Memory B cell (primary cell): ENCODE measurements at places on chromosomes 1 and 21.

- no peak for DNase-seq
These were observed 7.4 kb downstream of the NR5A2 start for GRCh38 chr1:200034761-200035396.

GRCh38 chr1:219905524-219905923 lies 22.8 kb downstream of the SLC30A10 start:
- DNase-seq, result no peak

DNA sequence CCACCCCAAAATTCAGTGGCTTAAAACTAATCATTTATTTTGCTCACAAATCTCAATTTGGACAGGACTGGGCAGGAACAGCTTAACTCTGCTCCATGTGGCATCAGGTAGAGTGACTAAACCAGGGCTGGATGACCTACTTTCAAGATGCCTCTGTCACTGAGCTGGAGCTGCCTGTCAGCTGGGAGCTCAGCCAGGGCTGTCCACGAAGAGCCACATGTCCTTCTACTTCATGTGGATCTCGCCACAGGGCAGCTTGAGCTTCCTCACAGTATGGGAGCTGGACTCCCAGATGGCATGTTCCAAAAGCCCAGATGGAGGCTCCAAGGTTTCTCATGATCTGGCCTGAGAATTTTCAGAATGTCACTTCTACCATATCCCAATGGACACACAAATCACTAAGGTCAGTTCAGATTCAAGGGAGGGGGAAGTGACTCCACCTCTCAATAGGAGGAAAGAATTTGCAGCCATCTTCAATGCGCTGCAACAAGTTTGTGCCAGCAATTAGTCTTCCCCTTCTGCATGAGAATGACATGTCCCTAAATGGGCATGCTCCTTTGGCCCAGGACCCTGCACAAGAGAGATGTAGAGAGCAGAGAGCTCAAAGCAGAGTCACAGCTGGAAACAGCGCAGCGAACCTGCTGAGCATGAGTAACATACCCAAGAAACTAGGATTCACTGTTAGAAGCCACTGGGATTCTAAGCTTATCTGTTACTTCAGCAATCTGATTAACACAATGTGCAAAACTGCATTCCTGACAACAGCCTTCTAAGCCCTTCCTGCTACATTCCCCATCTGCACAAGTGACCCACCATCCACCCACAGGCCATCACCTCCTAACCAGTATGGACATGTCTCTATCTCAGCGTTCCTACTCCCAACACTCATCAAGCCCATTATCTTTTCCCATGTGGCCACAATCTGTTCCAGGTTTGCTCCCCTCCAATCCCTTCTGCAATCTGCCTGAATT lies 17.0 kb downstream of the HLCS start:
- no peak for DNase-seq

DNA sequence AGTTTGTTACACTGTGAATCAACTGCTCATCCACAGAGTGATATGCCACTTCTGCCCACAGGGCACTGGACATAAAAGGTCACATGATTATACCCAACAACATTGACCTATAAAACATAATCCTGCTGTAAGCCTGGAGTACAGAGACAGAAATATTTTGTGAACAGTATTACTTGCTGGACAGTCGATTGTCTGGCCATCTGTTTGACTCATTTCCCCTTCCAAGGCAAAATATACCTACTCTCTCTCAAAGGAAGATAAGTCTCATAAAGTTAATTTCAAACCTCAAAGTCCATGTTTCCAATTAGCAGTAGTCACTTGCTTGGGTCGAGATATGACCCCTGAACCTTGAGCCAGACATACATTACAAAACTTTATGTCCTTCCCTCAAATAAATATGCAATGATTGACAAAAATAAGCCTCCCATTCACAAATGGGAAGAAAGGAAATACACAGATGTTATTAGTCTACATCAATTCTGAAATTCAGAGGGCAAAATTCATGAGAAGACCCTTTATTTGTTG lies 39.3 kb upstream of the RGS18 start:
- DNase-seq, result no peak

GRCh38 chr1:181504399-181504842 lies 21.1 kb downstream of the CACNA1E start:
- DNase-seq, result no peak

DNA sequence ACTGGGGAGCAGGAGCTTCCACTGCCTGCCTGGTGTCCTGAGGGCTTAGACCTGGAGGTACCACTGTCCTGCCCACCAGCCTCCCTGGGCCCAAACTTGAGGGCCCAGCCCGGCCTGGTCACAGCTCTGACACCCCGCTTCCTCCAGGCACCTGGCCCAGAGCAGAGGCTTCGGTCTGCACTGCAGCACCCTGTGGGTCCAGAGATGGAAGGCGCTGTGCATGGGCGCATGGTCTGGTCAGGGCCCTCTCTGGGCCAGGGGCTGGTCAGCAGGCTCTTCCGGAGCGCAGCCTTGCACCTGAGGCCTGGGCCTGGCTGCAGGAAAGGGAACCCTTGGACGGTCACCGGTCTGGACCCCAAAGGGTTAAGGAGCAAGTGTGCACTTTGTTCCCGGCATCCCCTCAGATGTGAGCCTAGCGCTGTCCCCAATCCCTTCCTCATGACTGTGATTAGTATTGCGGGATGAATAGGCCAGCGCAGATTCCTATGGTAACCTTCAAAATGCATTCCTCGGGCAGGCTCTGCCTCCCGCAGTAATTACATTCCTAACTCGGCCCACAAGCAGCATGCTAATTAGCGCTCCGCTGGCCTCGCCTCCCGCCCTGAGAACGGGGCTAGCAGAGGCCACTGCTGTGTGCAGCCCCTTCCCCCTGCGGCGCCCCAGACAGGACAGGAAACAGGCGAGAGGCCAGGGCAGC lies 36.3 kb downstream of the PRDM16 start:
- DNase-seq, result no peak

DNA sequence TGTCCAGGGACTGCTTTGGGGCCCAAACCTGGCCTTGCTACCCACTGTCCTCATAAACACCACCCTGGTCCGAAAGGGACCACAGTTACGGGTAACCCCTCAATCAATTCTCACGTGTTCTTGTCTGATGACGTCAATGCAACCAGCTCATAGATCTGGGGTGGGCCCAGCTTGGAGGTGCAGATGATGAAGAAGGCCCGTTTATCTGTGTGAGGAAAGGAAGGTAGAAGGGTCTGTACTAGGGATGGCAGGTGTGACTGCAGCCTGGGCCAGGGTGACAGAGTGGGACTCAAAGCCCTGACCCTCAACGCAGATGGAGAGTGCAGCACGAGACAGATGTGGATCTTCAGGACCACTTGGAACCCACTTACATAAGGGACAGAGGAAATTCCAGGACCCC lies 22.1 kb downstream of the LRRC71 start:
- no peak for DNase-seq

DNA sequence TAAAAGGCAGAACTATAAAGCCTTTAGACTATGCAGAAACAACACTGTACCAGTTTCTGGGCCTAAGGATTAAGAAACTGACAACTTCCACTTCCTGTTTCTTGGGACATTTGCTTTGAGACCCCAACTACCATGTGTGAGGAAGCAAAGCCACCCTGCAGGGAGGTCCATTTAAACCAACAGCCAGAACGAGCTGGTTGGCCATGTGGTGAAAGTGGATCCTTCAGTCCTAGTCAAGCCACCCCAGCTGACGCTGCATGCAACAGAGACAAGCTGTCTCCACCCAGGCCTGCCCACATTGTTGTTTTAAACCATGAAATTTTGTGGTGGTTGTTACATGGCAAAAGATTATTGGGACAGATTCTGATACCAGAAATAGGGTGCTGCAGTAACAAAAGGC lies 31.8 kb upstream of the SLFNL1 start:
- no peak for DNase-seq

- DNase-seq, result no peak
These were observed 437.9 kb downstream of the MATN1 start for GRCh38 chr1:30285501-30285932.

GRCh38 chr1:15405106-15405850 lies 4.4 kb upstream of the EFHD2 start:
- no peak for DNase-seq

- DNase-seq, result no peak
These were observed 177.5 kb downstream of the SETD4 start for GRCh38 chr21:35882791-35883240.

GRCh38 chr1:18302788-18303413 lies 177.8 kb upstream of the KLHDC7A start:
- DNase-seq, result no peak

DNA sequence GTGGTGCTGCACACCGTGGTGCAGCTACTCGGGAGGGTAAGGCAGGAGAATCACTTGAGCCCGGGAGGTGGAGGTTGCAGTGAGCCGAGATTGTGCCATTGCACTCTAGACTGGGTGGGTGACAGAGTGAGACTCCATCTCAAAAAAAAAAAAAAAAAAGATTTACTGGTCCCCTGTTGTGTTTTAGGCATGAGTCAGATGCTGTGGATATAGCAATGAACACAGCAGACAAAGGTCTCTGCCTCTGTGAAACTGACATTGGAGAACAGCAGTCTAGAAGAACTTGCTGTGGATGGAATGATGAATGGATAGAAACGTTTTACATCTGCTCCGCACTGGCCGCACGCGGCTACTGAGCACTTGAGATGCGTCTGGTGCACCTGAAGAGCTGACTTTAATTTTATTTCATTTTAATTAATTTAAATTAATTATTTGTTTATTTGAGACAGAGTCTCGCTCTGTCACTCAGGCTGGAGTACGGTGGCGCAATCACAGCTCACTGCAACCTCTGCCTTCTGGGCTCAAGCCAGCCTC lies 24.5 kb upstream of the EPHA2 start:
- no peak for DNase-seq

- DNase-seq, result no peak
These were observed 10.1 kb upstream of the IL10RB start for GRCh38 chr21:33256019-33256418.

DNA sequence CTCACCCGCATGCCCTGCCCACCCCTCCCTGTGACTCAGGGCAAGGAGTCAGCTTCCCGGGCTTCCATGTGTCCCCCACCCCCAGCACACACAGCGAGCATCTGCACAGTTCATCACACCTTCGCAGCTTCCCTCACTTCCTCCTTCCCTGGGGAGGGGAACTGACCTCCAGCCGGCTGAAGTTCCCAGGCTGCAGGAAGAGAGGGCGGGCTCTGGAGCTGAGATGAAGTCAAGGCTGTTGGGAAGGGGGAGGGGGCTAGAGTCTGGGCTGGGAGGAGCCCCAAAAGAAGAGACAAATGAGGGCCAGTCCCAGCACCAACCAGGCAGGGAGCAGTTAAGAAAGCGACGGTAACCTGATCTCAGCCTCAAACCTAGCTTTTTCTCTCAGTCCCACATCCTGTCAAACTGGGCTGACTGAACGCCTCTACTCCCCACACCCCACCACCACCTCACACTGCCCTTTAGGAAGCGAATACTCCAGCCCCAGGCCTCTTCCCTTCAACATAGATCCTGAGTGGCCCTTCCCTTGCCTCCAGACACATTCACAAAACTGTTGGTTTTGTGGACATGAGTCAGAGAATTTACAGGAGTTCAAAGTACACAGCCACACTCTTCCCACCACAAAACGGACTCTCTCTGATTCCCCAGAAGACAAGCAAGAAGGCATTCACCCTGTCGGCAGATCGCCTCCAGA lies 1.8 kb downstream of the RHOC start:
- no peak for DNase-seq

DNA sequence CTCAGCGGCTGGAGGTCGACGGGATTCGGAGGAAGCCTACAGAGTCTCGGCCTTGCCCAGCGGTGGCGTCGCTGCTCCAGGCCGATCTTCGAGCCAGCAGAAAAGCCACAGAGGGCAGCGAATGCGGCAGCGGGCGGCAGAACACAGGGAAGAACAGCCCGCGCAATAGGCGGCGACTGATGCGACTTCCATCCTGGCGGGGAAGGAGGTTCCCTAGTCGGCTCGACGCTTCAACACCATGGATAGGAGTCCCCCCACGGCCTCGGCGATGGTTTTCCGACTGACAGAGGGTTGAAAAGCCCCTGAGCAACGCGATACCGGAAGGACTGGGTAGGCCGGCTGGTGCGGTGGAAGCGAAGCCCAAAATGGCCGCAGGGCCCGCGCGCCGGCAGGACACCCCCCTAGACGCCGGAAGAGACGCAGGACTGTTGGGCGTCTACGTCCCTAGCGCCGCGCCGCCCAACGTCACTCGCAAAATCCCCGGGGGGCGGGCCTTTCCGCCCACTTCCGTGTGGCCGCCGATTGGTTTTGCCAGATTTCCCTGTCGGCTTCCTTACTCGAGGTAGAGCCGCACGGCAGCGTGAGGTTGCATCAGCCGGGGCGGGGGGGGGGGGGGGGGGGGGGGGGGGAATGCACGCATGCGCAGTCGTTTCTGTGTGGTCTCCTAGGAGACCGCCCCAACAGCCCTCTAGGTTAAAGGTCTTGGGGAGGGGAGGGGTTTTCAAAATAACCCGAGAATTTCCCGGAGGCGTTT lies at the start of gene PPP1R15B:
Gene PPP1R15B, minus strand, starts transcription at position 367 of the 754 bp plus-strand sequence. CDS start 406 bp downstream, outside the sequence.
- DNase-seq, result peak; percentile 98

DNA sequence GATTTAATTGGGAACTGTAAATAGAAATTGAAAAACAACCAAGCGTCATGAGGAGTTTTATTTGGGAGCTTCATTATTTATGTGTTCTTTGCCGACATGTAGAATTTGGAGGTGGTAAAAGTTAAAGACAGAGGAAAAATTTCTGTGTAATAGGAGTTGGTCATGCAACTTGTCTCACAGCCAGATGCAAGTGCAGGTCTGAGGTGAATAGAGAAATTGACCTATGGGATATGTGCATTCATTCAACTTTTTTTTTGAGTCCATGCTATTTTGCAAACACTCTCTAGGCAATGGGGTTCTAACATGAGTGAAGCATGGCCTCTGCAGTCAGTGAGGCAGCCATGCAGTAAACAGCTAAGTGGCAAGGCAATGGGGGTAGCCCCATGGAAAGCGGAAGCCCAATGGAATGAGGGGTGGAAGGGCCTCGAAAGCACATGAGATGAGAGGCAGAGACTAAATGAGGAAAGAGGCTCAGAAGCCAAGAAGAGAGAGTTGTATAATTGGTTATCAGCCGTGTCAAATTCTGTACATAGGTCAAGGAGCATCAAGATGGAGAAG lies 56.4 kb upstream of the NRIP1 start:
- DNase-seq, result no peak

DNA sequence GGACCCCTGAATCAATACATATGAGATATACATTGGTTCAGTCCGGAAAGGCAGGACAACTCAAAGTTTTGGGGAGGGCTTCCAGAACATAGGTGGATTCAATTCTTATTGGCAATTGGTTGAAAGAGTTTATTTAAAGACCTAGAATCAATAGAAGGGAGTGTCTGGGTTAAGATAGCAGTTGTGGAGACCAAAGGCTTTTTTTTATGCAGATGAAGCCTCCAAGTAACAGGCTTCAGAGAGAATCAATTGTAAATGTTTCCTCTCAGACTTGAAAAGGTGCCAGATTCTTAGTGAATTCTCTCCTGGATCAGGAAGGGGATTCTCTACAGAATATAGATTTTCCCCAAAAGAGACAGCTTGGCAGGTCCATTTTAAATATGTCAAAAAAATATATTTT lies 27.0 kb upstream of the CD5L start:
- DNase-seq, result no peak
